ENCODE measurements at places on chromosomes 4 and X. TPM values are rescaled to one million over a fixed set of nuclear protein-coding genes. Genes with fewer than 3 reads are reported as not detected.

The BEX1 gene
- 10.1 TPM for polyA plus RNA-seq

The ASB5 gene
- polyA plus RNA-seq: 0.39 TPM

The TENT5D gene
- not detected for polyA plus RNA-seq

The SLC9B1 gene
- polyA plus RNA-seq: 2.8 TPM

The PCDH10 gene
- polyA plus RNA-seq: 1.1 TPM

The TMEM150C gene
- 14.5 TPM for polyA plus RNA-seq

The CRLF2 gene
- polyA plus RNA-seq: 0.06 TPM

The FAM184B gene
- polyA plus RNA-seq: 0.33 TPM

The PPID gene
- 55.7 TPM for polyA plus RNA-seq

The GPRASP3 gene
- polyA plus RNA-seq: 19.4 TPM

The PRDM8 gene
- 0.35 TPM for polyA plus RNA-seq

The C4orf36 gene
- polyA plus RNA-seq: 10.3 TPM

The L1CAM gene
- 0.18 TPM for polyA plus RNA-seq

The EBP gene
- polyA plus RNA-seq: 39.6 TPM

The BBS12 gene
- polyA plus RNA-seq: 6.5 TPM

The GSX2 gene
- polyA plus RNA-seq: not detected
